Ascending aorta (tissue), 2 donors: ENCODE measurements at places on chromosomes 5 and 9. TPM values are rescaled to one million over a fixed set of nuclear protein-coding genes. Genes with fewer than 3 reads are reported as not detected.
A peak's percentile ranks its signal among the peaks of the same experiment; 100 is the strongest.

DNA sequence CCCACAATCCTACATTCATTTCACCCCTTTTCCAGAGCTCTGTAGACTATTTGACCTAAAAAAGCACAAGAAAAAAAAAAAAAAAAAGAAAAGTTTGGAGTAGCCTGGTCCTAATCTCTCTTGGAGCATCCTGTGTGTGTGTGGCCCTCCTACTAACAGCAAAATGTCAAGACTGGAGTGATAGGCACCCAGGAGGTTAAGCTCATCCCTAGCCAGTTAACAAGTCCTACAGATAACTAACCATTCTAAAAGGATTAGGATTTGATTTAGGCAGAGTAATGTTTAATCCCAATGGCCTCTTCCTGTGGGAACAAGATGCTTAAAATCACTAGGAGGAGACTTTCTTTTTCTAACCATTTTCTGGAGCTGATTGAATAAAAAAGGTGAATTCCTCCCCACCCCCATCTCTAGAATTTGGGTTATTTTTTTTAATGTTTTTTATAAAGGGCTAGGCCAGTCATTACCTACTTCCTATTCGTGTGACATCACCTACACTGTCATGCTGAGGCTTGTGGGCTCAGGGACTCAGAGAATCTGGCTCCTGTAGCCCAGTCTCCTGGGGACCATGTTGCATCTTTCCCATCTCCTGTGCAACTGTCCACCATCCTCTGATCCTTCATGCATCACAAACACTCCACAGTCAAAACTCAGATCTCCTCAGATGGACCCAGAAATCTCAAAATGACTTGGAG is 43.2 kb upstream of the NR3C1 start:
- H3K4me3 ChIP-seq = no peak overlapping the region
- no peak overlapping the region for H3K27ac ChIP-seq
- DNase-seq = no peak
- H3K27me3 ChIP-seq = no peaks in the 10 kb centered on the region
- no peaks in the 10 kb centered on the region for H3K4me1 ChIP-seq

DNA sequence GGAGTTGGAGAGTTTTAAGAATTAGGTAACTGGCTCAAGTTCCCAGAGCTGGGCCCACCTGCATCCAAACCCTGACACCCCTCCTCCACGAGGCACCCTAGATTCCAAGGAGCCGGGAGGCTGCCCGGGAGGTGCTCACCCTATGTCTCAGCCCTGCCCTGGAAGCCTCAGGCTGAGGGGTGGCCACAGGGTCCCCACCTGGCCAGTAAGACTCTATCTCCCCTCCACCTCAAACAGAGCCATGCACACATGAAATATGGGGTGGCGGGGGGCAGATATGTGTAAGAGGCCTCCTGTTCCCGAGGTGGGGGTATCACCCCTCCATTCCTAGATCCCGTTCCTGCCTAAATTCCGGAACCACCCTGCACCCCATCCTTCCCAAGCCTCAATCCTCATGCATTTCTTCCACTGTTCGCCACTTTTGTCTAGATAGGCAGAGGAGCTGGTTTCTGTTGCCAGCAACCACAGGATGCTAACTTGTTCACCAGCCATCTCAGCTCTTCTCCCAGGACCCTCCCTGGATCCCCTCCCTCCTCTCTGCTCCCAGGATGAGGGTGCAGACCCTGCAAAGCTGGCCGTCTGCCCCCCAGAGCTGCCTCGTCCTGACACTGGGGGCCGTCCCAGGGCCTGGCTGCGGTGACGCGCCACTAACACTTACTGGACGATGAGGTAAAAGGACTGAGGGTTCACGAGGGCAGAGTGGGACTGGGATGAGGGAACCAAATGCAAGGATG is 44.1 kb downstream of the COL23A1 start:
- DNase-seq = no peak
- H3K4me3 ChIP-seq = no peak overlapping the region
- H3K36me3 ChIP-seq = no peaks in the 10 kb centered on the region

DNA sequence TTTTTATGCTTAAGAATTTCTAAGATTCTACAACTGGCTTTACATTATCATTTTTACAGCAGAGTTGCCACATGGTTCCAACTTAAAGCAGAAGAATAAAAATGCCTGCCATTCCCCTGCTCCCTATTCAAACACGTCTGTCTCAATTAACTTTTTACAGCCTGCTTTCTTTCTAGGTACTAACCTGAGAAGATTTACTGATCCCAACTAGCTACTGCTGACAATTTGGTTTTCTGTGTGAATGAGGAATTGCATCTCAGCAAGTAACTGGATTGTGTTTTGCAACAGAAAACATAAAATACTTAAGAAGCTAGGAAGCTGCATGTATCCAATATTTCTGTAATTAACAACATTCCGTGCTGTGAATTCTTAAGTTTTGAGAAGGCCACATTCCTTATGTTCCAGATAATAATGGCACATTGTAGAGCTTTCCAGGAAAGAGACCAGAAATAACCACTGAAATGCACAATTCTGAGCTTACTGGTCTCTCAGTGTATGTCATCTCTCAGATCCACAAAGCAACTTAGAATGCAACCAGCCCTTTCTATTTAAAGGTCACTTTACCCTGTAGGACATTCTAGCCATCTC is 306.8 kb upstream of the NMUR2 start:
- H3K27ac ChIP-seq = no peak overlapping the region
- peaks cover 5% of the 10 kb centered on the region for H3K4me1 ChIP-seq
- H3K4me3 ChIP-seq = no peak overlapping the region
- H3K36me3 ChIP-seq = no peaks in the 10 kb centered on the region

GRCh38 chr9:85741095-85741874 is 469 bp downstream of the AGTPBP1 start:
- H3K4me1 ChIP-seq = no peaks in the 10 kb centered on the region
- peak; percentile 78 for DNase-seq
- no peaks in the 10 kb centered on the region for H3K27me3 ChIP-seq
- H3K36me3 ChIP-seq = no peaks in the 10 kb centered on the region

The F2RL1 gene
- 0.53 TPM for total RNA-seq

The IGFBPL1 gene
- total RNA-seq = 4.8 TPM
